PC-9 (cell line): ENCODE measurements at places on chromosomes 3 and 15.

- H3K36me3 ChIP-seq, result no peaks in the 10 kb centered on the region
- no peak for DNase-seq
- H3K27me3 ChIP-seq, result peaks cover 11% of the 10 kb centered on the region; the same call in 1 of the 2 replicates
- no peak overlapping the region for H3K4me3 ChIP-seq
- no peak overlapping the region for H3K27ac ChIP-seq
- peaks cover 9% of the 10 kb centered on the region for H3K4me1 ChIP-seq
Observed at GRCh38 chr15:81095690-81096365, 38.2 kb upstream of the CFAP161 start.

DNA sequence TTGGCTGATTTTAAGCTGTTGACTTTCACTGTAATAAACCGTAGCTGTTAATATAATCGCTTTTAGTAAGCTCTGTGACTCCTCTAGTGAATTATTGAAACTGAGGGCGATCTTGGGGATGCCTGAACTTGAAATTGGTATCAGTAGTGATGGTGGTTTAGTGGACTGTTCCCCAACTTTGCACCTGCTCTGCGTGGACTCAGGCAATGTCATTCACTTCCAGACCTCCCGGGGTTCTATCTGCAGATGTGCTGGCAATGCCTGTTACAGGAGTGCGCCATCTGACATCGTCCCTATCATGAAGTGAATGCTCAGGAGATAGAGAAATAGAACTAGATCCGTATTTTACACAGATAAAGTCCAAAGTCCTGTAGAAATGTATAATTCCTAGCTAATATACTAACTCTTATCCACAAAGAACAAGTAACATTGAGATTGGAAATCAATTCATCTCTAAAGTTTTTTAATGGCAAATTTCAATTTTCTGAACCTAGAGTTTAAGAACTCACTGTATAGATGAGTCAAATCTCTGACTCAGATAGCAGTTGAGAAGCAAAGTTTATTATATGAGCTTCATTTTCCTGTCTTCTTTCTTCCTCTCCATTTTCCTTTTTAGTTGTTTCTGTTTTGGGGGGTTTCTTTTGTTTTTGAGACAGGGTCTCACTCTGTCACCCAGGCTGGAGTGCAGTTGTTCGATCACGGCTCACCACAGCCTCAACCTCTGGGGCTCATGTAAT, 51.8 kb downstream of the HEG1 start:
- H3K27me3 ChIP-seq, result no peaks in the 10 kb centered on the region
- H3K4me3 ChIP-seq, result no peak overlapping the region
- H3K4me1 ChIP-seq, result 0 out of 2 replicates have a peak, but pooled peaks cover 6% of the 10 kb centered on the region
- DNase-seq, result no peak

GRCh38 chr3:14261229-14261628, 82.6 kb downstream of the LSM3 start:
- no peak overlapping the region for H3K27ac ChIP-seq
- no peaks in the 10 kb centered on the region for H3K36me3 ChIP-seq
- peak; percentile 61 for DNase-seq
- H3K4me3 ChIP-seq, result no peak overlapping the region
- H3K27me3 ChIP-seq, result no peaks in the 10 kb centered on the region
- H3K4me1 ChIP-seq, result peaks cover 44% of the 10 kb centered on the region

DNA sequence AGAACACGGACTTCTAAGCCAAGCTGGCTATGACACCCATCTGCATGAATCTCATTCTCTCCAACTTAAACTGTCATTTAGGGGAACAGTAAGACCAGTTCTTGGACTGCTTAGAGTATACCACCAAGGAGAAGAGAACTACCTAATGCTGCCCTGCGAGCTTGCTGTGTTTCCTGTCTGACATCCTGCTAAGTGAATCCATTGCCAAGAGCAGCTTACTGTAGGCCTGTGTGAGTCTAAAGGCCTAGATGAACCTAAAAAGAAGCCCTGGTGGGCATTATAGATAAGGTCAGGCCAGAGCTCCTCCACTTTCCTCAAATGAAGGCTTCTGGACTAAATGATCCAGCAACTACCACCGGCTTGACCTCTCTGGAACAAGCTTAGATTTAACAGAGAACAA, 15.0 kb downstream of the LZTFL1 start:
- DNase-seq, result no peak
- no peaks in the 10 kb centered on the region for H3K27me3 ChIP-seq
- H3K4me3 ChIP-seq, result no peak overlapping the region
- no peaks in the 10 kb centered on the region for H3K4me1 ChIP-seq
- peaks cover 33% of the 10 kb centered on the region for H3K36me3 ChIP-seq
- H3K27ac ChIP-seq, result no peak overlapping the region

- no peaks in the 10 kb centered on the region for H3K4me1 ChIP-seq
- H3K4me3 ChIP-seq, result no peak overlapping the region
- H3K36me3 ChIP-seq, result peaks cover 5% of the 10 kb centered on the region; the same call in 1 of the 2 replicates
- DNase-seq, result peak; percentile 28
- no peaks in the 10 kb centered on the region for H3K27me3 ChIP-seq
Observed at GRCh38 chr3:185632996-185633395, 46.9 kb downstream of the SENP2 start.

- peaks cover 19% of the 10 kb centered on the region for H3K4me1 ChIP-seq
- H3K4me3 ChIP-seq, result no peak overlapping the region
- peak overlapping the region; percentile 65 for H3K27ac ChIP-seq
- H3K27me3 ChIP-seq, result no peaks in the 10 kb centered on the region
- peak; percentile 75 for DNase-seq
- no peaks in the 10 kb centered on the region for H3K36me3 ChIP-seq
Observed at GRCh38 chr15:71471347-71471746, 339.0 kb upstream of the NR2E3 start.
